AG20443 (cell line): ENCODE measurements at places on chromosomes 1 and 21.

- peak; percentile 87 for DNase-seq
These were observed 21.9 kb upstream of the LAPTM5 start for GRCh38 chr1:30779294-30780071.

- no peak for DNase-seq
These were observed 1.1 kb upstream of the RAP1GAP start for GRCh38 chr1:21670059-21670881.

DNA sequence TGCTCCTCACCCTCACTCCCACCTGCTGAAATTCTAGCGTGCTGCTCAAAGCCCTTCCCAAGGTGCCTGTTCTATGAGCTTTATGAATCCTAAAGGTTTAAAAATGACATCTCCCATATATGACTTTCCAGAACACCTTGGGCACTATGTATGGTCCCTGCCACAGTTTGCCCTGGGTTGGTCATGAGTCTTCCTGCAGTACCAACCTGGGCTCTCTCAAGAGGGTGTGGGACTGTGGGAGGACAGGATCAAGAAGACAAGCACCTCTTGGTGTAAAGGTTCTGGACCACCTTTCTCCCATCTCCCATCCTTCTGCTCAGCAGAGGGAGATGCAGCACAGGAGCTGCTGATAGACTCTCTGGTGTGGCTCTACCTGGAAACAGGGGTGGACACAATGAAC is 134.1 kb downstream of the FCRL5 start:
- DNase-seq: no peak

DNA sequence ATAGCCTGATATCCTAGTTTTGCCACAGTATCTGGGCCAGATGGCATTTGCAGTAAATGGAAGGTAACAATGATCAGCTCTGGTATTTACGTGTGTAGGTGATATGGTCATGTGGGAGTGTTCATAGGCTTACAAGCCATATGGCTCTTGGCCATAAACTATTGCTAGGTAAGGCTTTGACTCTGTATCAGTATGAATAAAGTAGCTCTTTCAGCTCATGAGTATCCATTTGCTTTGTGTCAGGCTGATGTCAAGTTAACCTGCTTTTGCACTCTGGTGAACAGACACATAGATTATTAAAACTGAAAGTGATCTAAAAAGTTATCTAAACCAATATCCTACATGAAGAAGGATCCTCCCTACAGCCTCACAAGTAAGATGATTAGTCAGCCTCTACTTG is 69.0 kb downstream of the DDR2 start:
- no peak for DNase-seq

- DNase-seq: peak; percentile 84
These were observed 207.5 kb downstream of the KCNT2 start for GRCh38 chr1:196400478-196401451.

DNA sequence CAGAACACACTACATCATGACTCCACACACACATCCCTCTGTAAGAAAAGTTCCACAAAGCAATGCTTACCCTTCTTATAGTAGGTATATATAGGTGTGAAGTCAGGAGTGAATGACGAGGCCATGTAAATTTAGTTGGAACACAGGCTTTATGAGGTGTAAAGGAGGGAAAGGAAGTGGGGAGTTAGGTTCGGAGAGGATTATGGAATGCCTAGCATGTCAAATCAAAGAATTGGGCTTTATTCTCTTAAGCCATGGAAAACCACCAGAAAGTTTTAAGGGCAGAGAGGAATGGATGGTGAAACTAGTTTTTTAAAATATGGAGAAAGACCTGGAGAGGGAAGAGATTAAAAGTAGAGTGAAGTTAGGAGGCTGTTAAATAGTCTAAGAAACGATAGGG is 26.3 kb downstream of the TFAP2E start:
- no peak for DNase-seq

GRCh38 chr1:53266038-53266437 is 27.7 kb upstream of the MAGOH start:
- peak; percentile 31 for DNase-seq

GRCh38 chr21:41634858-41635257 is 126.9 kb upstream of the TMPRSS2 start:
- DNase-seq: peak; percentile 82

DNA sequence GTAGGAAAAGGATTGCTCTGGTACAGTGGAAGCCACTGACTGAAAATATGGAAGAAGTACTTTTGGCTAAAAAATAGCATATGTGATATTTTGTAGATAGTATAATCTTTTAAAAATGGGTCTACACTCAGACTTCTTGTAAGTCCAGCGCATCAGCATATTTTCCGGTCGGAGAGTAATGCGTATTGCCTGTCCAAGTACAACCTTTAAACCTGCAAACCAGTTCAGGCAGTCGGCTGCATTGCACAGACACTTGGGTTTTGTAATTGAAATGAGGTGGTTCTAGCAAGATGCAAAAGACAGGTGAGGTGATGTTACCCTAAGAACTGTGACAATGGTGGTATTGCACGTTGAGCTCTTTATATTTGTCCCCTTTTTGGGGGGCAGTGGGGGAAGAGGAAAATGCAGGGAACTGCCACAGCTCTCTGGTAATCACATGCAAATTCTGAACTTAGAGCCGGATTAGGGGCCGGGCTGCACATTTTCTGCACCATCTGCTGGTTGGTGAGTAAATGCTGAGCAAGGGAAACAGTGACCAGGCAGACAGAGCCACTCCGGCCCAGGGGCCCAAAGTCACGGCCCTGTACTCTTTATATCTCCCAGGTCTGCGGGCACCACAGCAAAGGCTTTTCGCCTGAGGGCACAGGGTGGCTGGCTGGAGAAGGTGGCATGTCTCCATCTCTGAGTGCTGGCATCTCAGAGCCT is 2.3 kb downstream of the GPR137B start:
- DNase-seq: no peak

- DNase-seq: no peak
These were observed 216.6 kb downstream of the ATG4C start for GRCh38 chr1:63000508-63000907.

DNA sequence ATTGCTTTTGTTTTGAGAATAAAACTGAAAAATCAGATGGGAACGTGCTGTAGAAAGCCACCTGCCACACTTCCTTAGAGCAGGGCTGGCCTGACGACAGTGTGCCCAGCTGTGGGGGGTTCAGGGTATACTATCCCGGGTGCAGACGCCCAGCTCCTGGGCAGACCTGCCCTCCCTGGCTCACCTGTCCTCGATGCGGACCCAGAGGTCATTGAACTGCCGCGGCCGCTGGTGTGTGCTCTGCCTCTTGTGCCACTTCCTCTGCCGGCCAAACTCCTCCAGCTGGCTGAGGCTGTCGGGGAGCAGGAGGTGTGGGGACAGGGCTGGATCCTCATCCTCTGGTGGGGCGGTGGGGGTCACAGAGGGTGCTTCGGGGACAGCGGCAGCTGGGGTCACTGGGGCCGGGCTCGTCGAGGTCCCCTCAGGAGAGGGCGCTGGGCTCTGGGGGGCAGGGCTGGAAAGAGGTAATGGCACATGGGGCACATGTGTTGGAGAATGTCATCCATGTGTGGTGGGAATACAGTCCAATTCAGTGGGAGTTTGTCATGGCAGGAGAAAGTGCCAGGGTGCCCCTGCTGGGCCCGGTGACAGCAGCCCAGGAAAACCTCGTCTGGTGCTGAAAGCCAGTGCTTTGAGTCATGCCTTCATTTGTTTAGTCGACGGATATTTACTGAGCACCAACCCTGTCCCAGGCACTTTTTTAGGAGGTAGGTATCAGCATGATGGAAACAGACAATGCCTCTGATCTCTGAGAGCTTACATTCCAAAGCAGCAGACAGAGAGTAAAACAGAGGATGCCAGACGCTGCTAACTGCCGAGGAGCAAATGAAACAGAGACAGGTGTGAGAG is 222.0 kb downstream of the TRABD2B start:
- no peak for DNase-seq
